Eye (tissue), 1 donor: ENCODE measurements at places on chromosomes 7 and 10.

DNA sequence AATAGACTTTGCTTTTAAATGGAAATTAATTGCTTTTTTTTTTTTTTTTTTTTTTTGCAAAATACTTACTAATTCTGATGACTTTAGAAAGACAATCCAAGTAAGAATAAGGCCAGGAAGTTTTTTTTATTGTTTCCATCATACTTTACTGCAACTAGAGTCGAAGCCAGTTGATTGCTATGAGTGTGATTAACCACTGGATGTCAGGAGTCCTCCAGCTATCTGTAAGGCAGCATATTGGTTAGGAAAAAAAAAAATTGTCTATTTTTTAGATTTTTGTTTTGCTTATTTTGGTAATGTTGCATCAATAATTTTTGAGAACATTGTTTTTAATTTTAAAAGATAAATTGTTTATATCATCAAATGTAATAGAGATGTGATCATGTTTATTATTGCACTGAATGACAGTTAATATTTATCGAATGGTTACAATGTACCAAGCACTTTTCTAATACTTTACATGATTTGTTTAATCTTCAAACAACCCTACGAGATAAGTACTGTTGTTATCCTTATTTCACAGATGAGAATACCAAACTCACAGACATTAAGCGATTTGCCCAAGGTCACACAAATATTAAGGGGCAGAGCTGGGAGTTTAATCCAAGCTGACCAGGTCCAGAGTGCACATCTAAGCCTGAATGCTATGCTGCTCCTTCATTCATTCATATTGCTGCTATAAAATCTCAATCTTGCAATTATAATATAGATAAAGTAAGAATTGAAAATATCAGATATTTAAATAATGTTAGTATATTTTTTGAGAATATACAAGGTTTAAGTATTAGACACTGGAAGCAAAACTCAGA lies 19.9 kb upstream of the LMOD2 start:
- DNase-seq: peak; percentile 46

DNA sequence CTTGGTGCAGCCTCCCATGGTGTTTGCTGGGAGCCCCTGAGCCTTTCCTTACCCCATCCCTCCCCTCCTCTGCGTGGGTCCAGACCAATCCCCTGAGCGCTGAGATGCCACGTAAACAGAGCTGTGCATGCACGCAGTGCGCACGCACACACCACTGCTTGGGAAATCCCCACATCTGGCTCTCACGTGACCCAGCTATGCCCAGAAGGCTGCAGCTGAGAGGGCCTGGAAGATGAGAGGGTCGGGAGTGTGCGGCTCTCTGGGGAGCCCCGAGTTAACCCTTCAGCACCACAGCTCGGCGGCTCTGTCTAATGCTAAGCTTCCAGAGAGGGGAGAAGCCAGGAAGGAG lies 177.2 kb downstream of the SH3PXD2A start:
- DNase-seq: peak; percentile 96

- no peak for DNase-seq
Observed at GRCh38 chr7:3461923-3462322, 160.9 kb downstream of the SDK1 start.

- no peak for DNase-seq
Observed at GRCh38 chr7:68524126-68524525, 1074.1 kb upstream of the AUTS2 start.

GRCh38 chr10:133034092-133034491 lies 53.6 kb upstream of the ADGRA1 start:
- DNase-seq: peak; percentile 74

DNA sequence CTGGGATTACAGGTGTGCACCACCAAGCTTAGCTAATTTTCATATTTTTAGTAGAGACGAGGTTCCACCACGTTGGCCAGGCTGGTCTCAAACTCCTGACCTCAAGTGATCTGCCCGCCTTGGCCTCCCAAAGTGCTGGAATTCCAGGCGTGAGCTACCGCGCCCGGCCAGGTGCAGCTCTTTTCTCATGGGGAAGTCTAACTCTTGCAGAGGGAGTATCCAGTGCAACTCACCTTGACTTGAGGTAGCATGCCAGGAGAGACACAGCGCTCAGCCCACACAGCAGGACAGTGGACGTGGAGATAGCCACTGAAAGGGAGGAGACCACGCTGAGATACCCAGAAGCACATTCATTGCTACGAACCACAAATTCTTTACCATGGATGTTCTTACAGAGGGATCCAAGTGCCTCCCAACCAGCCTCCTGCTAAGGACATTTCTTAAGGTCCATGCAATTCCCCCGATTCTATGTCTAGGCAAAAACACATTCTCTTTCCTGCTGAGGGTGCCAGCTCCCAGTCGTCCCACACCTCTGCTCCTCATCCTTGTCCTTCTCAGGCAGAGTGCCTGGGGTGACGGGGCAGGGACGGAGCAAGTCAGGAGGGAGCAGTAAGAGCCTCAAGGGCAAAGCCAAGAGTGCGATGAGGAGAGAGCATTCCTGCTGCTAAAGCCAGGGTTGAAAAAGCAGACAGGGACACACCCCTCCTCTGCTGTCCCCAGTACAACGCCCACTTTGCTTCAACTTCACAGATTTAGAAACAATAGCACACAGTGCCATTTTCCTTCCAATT lies 21.0 kb downstream of the IL15RA start:
- DNase-seq: no peak

GRCh38 chr7:149882248-149883047 lies 8.7 kb downstream of the ATP6V0E2 start:
- DNase-seq: peak; percentile 25

DNA sequence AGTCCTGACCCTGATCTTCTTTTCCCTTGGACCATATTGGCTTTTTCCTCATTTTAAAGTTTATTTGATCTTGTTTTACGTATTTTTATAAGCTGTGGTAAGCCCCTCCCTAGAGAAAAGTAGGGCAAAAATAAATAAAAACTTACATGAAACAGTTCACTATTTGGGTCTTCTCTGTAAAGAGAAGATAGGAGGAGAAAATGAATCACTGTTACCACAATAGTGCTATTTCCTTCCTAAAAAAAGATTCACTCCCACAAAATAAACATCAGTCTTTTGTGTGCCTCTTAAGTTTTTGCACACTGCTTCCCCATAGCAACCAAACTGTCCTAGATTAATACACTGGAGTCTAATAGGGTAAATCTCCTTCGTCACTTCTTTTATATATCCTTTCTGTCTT lies 1.4 kb upstream of the SVIL start:
- peak; percentile 37 for DNase-seq

- DNase-seq: no peak
Observed at GRCh38 chr10:103897241-103897774, 20.7 kb downstream of the STN1 start.

GRCh38 chr10:102651455-102652169 lies 7.3 kb downstream of the TRIM8 start:
- DNase-seq: no peak

GRCh38 chr7:14047709-14048399 lies 58.4 kb upstream of the ETV1 start:
- DNase-seq: no peak

DNA sequence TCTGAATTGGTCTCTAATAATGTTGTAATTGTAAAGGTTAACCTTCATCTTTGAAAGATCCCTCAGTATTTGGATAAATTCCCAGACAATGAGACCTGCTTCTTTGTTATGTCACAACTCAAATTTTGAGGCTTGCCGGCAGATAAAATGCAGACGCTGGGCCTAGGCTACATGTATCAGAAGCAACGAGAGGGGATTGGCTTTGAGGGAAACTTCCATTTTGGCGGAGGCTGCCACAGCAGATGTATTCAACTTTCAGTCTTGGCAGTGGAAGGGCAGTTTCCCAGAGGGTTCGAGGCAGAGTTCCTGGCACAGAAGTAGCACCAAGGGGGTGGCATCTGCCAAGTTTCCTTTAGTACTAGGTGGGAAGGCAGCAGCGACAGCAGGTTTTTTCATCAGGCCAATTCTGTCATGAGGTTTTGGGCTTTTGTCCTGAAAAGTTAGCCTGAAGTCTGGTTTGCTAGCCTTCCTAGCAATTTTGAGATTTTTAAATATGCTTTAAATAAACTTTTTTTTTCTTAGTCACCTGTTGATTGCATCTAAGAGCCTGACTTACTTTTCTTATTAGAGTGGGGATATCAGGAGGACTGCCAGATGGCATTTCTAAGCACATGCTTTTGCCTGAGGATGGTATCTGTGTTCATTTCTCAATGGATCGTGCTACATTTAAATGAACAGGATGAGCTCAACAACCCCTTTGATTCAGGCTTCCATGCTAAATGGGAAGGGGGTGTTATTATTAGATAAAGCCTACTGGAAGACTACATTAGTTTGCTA lies 89.5 kb upstream of the FAM3C start:
- DNase-seq: no peak

- peak; percentile 89 for DNase-seq
Observed at GRCh38 chr10:23994459-23995046, 214.4 kb upstream of the KIAA1217 start.

DNA sequence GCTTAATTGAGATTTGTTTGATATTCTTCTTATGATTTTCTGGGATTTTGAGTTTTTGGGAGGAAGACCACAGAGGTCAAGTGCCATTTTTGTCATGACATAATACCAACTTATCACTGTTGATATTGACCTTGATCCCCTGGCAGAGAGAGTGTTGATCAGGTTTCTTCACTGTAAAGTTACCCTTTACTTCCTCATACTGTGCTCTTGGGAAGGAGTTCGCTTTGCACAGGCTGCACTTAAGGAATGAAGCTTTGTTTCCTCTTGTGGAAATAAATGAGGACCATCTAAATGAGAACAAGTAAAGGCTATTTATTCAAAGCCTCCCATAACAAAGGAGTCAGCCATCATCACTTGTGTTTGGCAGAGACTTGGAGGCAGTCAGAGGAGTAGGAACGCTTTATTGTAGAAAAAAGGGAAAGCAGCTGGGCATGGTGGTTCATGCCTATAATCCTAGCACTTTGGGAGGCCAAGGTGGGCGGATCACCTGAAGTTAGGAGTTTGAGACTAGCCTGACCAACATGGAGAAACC lies 16.1 kb downstream of the ST7 start:
- no peak for DNase-seq

DNA sequence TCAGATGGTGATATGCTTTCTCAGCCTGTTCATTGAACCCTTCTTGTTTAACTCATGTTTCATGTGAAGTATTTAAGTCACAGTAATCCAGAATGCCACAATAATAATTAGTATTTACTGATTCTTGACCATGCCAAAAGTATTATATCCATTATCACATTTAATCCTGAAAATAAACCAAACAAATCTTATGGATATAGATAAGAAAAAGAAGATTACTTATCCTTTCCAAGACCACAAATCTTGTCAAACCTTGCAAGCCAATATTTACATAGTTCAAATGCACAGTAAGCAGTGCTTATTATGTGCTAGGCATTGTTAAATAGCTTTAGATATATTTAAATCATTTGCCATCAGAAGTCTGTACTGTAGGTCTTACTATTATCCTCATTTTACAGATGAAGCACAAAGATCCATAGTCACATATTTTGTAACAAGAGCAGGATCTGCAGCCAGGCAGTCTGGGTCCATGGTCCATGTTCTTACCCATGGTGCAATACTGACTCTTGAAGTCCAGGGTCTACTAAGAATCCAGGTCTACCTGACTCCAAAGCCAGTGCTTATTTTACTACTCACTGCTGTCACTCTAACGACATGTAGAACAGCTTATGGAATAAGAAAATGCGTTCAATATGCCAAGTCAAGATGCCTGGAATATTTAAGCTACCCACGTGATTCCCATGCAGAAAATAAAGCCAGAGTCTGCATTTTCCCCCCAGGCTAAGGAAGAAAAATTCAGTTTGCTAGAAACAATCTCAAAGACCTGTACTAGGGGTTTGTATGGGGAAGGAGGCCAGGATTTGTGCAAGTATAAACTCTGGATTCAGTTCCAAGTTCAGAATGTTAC lies 984.8 kb upstream of the LRRTM3 start:
- peak; percentile 26 for DNase-seq

DNA sequence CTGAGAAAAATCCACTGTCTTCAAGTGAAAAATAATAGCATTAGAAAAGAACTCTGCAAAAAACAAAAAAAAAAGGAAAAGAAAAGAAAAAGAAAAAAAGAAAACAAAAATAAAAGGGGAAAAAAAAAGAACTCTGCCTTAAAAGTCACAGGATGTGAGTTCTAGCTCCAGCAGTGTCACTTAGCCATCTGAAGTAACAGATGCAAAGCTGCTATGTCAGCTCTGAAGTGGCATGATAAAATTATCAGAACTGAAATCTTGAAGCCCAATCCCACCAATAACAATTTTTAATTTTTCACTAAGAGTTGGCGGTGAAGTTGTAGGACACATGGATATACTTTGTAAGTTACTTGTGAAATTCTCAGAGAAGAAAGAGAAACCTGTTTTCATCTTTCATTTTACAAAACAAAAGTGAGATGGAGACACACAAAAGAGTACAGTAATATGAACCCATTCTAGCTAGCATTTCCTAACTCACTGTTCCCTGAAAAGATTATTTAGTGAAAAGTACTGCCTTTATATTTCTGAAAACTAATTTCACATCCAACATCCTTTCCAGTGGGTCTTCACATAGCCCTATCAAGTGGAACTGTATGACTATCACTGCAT lies 103.5 kb downstream of the ELAPOR2 start:
- DNase-seq: no peak

GRCh38 chr10:71584902-71585563 lies 134.5 kb downstream of the C10orf105 start:
- DNase-seq: no peak

GRCh38 chr7:55081068-55081467 lies 62.3 kb downstream of the EGFR start:
- no peak for DNase-seq

DNA sequence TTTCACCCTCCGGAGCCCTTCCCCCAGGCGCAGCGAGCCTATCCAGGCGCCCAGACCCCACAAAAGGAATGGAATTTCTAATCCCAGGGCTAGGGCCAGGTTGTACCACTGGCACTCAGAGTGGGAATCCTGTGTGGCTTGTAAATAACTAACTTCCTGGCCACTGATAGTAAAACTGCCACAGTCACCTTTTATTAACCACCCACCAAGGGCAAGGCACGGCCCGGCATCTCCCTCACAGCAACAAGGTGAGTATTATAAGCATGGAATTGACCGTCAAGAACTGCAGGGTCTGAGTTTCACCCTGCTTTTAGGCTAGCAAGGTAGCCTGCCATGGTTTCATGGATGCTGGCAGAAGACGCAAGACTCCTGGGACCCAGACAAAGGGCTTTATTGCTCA lies 51.1 kb downstream of the SPOCK2 start:
- no peak for DNase-seq

DNA sequence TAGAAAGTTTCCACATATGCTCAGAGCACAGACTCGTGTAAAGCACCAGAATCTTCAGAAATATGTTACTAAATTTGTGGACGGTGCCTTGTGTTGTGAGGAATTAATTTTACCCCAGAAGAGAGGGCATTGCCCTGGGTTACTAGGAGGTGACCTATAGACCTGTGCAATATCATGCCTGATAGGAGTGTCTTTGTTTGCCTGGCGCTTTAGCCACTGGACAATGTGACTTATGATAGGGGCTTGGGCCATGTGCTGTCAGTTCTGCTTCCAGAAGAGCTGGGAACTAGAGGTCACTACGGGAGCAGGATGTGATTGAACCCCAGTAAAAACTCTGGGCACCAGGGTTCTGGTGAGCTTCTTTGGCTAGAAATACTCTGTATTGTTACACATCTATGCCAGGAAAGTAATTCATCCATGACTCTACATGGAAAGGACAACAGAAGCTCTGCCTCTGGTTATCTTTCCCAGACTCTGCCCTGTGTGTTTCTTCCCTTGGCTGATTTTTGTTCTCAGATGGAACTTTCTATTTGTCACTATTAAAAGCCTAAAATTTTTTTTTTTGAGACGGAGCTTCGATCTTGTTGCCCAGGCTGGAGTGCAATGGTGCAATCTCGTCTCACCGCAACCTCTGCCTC lies 75.5 kb downstream of the SIRT1 start:
- DNase-seq: no peak
